Occipital lobe (tissue), 3 donors: ENCODE measurements at places on chromosomes 12 and 14. TPM values are rescaled to one million over a fixed set of nuclear protein-coding genes. Genes with fewer than 3 reads are reported as not detected.

DNA sequence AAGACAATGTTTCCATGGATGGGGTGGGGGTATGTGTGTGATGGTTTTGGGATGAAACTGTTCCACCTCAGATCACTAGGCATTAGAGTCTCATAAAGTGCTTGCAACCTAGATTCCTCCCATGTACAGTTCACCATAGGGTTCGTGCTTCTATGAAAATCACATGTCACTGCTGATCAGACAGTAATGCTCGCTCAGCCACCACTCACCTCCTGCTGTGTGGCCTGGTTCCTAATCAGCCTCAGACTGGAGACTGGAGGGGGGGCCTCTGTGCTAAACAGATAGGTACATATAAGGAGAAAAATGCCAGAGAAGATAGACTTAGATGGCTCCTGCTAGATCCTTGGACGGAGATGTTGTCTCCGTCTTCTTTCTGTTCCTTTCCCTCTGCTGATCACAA, 1296.9 kb upstream of the SEL1L start:
- DNase-seq = no peak

DNA sequence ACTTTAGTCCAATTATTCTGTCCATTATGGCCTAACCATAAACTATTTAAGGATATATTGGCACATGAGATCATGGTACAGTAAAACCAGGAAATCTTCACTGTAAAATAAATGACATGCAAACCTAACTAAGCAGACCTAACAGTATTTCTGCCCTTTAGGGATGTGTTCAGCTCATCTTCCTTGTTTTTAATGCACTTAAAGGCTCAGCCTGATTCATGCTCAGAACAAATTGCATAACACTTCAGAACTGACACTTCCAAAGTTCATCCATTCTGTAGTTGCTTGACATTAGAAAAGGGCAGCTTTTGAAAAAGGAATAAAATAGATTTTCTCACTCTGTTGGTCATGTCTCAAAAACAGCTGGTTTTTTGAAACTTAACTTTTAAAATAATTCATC, 708.5 kb downstream of the C12orf50 start:
- DNase-seq = no peak

DNA sequence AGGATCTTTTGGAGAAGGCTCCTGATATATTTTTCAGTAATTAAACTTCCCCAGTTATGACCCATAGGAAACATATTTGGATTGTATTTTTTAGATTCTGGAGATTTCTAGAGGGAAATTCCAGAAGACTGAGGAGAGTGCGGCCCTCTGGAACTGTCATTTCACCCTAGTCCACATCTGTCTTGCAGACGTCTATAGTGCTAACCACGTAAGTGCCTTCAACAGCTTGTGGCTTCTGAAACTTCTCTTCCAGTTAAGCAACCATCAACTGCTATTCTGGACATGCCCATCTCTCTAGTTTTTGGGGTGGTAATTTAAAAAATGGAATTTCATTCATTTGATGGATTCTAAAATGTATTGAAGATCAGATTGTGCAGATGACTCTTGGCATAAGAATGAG, 1098.8 kb downstream of the TMEM121 start:
- DNase-seq = no peak

- DNase-seq = no peak
Measured at GRCh38 chr12:71214511-71215285, 56.9 kb upstream of the TSPAN8 start.

The RD3L gene
- not detected for total RNA-seq

- peak; percentile 58 for DNase-seq
Measured at GRCh38 chr14:55107766-55108554, 21.1 kb upstream of the LGALS3 start.

GRCh38 chr12:65965358-65965757, 141.1 kb downstream of the HMGA2 start:
- no peak for DNase-seq
